Mesothelial cell of epicardium (in vitro differentiated cells): ENCODE measurements at places on chromosomes 3 and 15.
A peak's percentile ranks its signal among the peaks of the same experiment; 100 is the strongest.

- DNase-seq, result no peak
These were observed at the start of gene UBAP1L for GRCh38 chr15:65115086-65115485. Gene UBAP1L (minus strand): TSS chr15:65115200. CDS start chr15:65106215, 8,985 bp downstream.

GRCh38 chr15:20356444-20356910 is 185.1 kb downstream of the GOLGA6L6 start:
- peak; percentile 34 for DNase-seq

DNA sequence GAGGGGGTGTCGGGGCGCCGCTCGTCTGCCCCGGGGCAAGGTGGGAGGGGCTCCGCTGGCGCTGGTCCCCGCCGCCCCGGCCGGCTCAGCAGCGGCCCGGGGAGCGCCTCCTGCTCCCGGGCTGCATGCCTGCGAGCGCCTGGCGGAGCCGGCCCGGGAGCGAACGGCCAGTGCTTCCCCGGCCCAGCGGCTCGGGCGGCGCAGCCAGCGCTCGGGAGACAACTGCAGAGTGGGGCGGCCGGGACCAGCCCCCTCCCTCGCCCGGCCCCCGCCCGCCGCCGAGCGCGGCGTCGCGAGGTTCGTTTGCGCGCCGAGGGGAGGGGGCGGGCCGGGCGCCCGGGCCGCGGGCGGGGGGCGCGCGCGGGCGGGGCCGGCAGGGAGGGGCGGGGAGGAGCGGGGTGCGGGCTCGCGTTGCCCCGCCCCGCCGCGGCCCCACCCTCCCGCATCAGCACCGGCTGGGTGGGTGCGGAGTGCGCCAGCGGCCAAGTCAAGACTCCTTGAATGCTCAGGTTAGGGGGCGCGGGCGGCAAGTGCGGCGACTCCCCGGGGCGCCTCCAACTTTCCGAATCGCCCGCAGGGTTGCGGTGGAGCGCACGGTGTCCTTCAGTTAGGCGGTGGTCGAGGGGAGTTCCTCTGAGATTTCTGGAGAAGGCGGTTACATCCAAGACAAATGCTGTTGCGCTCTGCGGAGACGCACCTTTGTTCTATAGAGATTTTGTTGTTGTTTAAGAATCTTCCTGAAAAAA is at the start of gene RGMA:
Gene RGMA, minus strand, starts transcription at position 231 of the 746 bp plus-strand sequence. CDS start 279 bp downstream, outside the sequence.
- no peak for DNase-seq

DNA sequence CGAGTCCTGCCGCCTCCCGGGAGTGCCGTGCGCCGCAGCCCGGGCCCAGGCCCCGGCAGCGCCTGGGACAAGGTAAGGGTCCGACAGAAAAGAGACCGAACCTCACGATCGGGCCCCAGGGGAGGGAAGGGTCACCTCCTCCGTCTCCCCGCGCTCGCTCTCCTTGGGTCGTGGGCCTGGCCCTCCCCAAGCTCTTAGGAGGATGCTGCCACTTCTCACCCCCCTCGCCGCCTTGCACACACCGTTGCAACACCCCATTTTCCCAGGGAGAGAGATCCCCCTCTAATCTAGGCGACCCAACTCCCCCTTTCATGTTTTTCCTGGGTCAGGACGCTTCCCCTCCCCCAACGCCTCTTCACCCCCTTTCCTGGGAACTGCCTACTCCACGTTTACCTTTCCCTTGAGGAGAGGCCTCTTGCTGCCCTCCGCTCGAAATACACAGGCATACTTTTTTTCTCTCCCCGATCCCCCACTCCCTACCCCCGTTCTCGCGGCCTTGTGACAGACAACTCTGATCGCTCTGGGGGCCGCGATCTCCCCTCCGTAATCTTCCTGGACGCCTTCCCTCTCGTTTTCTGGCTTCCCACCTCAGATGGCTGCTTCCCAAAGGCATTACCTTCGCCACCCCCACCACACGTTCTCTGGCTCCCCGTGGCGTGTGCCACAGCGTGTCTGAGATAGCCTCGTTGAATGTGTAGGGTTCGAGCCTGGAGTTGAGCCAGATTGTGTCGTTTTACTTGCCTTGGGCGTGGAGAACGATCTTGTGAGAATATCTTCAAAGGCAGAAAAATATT is 688 bp downstream of the SETD5 start:
- peak; percentile 53 for DNase-seq

DNA sequence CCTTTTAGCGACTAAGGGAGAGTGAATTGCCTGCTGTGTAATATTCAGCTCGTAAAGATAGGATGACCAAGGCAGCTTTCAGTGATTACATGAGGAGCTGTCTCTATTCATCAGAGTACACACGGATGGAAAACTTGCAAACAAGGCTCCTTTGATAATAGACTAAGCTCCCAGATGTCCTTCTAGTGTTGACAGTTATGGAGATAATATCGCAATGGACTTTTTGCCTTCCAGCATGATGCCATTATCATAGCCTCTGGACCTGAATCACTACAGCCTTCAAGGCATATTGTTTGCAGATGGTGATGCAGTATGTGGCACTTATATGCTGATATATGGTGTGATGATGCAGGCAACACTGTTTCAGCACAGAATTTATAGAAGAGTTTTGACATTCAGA is 93.9 kb downstream of the ECT2 start:
- no peak for DNase-seq

- no peak for DNase-seq
These were observed 15.2 kb upstream of the XIRP1 start for GRCh38 chr3:39207361-39208186.

GRCh38 chr3:171230865-171231264 is 204.3 kb upstream of the SLC2A2 start:
- no peak for DNase-seq

GRCh38 chr3:48784426-48785120 is 63.1 kb downstream of the PRKAR2A start:
- no peak for DNase-seq

GRCh38 chr3:149215515-149215914 is 6.1 kb downstream of the CP start:
- no peak for DNase-seq

GRCh38 chr3:61371123-61371522 is 119.9 kb upstream of the FHIT start:
- DNase-seq, result no peak

DNA sequence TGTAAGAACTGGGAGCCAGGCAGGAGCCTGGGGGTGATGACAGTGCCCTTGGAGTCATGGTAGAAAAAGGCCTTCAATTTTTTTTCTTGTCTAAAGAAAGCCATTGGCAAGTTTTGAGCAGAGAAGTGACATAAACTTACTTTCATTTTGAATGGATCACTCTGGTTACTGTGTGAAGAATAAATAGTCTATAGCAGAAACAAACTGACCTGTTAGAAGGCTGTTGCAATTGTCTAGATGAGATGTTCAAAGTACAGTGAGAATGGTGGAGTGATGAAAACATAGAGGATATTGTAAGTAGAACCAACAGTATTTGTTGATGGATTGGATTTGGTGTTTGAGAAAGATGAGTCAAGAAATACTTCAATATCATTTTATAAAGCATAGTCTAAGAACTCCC is 439.9 kb downstream of the TBL1XR1 start:
- no peak for DNase-seq

GRCh38 chr15:40743921-40744814 is 10.9 kb downstream of the RMDN3 start:
- DNase-seq, result no peak

DNA sequence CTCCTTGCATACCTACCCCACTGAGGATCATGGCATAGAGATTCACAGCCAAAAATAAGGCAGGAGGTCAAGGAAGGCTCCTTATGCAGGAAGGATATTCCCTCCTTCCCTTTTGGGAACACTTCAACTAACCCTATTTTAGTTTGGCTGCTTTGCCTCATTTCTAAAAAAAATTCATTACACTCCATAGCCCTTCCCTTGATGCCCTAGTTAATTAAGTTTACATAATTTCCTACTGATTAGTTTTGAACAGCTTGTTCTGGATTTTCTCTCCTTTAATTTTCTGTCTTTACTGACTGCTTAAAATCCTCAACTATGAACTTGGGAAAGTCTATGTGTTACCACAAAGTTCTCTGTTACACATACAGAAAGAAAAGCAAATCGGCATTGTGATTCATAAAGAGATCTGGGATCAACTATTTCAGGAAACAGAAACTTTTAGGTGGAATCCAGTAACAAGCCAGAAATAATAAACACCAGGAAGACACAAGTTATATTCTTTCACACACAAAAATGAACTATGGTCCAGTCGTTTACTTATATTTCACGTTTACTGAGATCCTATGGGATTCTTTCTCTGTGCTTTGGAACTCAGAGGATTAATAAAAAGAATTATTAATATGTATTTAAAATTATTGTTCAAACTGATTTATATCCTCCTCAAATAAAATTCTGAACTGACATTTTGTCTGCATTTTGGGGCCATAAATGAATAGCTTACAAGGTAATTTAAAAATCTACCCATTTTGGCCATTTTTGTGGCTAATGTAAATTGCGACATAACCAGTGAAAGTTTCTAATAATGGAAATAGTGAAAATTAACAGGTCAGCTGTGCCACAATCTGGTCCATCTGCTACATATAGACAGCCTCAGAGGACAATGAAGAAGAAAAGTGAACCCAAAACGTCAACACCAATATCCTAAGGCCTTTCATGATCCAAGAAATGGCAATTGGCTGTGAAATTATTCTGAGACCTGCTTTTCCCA is 113.8 kb downstream of the FRMD5 start:
- no peak for DNase-seq

DNA sequence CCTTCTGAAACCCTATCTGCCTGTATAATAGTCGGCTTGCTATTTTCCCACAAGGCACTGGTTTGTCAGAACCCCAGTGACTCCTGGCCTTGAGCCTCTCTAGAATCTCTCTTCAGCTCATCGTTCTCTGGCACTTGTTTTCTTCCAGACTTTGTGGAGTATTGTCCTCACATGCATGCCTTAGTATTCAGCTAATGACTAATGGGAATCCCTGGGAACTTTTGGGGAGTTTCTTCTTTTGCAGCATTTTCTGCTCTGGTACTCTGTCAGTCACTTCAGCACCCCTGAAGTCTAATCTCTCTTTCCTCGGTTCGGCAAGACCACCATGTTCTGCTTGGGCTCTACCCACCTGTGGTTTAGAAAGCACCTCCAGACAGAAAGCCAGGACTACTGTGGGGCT is 35.8 kb upstream of the THRB start:
- DNase-seq, result no peak

DNA sequence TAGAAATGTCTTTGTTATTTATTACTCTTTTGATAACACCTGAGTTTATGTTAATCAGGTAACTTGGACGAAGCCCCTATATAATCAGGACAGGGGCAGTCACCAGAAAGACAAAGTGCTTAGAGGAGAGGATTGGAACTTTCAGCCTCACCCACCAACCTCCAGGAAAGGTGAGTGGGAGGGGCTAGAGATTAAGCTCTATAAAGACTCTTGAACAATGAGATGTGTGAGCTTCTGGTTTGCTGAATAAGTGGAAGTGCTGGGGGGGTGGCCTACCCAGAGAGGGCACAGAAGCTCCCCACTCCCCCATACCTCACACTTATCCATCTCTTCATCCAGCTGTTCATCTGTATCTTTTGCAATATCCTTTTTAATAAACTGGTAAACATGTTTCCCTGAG is 73.9 kb downstream of the TTBK2 start:
- DNase-seq, result no peak

DNA sequence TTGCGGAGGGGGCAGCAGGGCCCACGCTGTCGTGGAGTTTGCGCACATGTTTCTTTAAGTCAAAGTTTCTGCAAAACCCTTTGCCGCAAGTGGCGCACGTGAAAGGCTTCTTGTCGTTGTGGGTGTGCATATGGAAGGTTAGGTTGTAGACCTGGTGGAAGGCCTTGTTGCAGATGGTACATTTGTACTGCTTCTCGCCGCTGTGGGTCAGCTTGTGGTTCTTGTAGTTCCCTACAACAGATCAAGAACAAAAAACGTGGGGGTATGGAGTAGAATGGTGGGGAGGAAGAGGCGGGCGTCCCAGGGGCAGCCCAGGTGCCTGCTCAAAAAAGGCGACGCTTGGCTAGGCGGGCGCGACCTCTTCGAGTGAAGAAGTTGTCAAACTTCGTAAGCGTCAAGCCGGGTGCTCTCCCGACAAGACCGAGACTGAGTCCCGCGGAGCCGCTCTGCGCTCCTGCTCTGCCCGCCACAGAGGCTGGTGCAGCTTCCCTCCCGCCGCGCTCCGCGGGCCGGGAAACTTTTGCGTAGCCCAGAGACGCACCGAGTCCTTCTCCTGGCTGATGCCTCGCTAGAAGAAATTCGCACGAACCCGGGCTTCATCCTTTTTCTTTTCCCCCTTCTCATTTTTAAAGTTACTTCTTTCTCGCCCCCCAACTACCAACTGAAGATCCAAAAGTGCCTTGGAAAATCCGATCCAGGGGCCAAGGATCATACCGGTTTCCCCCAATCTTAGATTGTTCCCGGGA is 3.1 kb downstream of the FEZF2 start:
- DNase-seq, result no peak

GRCh38 chr3:109387621-109388020 is 50.3 kb upstream of the DPPA4 start:
- no peak for DNase-seq

GRCh38 chr15:88256279-88257230 is at the start of gene NTRK3:
Gene NTRK3 (minus strand): TSS chr15:88256739. CDS start chr15:88256153, 586 bp downstream.
- no peak for DNase-seq

DNA sequence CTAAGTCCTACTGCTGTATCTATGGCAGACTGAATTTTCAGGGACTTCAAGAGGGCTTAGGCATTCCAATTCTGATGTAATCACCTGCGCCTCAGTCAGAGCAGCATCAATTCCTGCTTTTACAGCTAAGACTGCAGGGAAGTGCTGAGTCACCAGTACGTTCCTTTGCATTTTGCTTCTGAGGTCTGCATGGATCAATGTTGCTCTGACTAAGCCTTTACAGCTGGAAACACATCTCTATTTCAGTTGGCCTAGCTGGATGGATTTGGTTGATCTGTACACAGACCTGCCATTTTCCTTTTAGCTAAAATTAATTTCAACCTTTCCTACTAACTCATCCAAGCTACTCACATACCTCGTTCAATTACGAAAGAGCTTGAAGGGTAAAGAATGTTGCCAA is 51.3 kb downstream of the ETV5 start:
- no peak for DNase-seq

DNA sequence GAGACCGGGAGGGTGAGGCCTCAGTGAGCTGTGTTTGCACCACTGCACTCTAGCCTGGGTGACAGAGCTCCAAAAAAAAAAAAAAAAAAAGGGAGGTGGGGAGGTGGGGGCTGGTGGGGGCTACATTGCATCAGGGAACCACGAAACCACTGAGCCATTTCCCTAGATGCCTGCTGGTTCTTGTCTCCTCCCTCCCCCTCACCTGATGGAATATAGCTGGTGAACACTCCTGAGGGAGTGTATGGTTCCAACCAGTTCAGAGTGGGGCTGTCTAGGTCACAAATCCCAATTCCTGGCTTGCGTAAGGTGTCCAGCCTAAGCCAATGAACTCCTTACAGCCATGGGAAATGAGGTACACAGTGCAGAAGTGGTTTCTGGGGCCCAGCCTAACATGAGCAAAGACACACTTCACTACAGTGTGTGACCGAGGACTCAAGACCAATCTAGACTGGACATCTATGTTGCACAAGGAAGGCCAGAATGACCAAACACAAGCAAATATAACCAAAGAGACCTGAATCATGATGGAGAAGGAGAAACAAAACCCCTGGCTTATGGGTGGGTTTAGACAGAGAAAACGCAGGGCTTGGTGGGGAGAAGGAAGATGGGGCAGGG is 39.1 kb upstream of the OSBPL11 start:
- no peak for DNase-seq

GRCh38 chr15:78179906-78180305 is 30.7 kb downstream of the IDH3A start:
- DNase-seq, result no peak

GRCh38 chr3:111541911-111542483 is at the start of gene CD96:
Gene CD96 (plus strand): TSS chr3:111542197. CDS start chr3:111542249, 52 bp downstream.
- no peak for DNase-seq

- DNase-seq, result no peak
These were observed 792.3 kb downstream of the DIPK2A start for GRCh38 chr3:144763878-144764454.
